ENCODE measurements at places on chromosomes 3 and 15.

- DNase-seq, result no peak
These were observed 311.5 kb upstream of the ROBO2 start for GRCh38 chr3:76728426-76728825.

- DNase-seq, result no peak
These were observed 134.7 kb downstream of the LRTM1 start for GRCh38 chr3:54793171-54793570.

DNA sequence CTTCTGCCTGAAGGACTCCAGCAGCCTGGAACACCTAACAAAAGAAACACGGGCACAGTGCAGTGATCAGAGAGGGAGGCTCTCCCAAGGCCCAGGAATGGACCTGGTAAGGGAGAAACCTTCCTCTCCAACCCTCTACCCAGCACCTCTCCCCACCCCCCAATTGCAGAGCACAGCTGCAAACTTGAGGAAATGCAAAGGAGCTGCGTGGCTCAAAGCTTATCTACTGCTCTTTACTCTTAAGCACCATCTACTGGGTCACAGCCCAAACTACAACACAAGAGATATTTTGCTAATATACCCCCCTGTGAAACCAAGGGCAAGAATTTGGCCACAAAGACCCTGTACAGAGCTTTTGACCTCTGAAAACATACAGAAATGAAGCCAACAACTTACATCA is 328.3 kb downstream of the OXSM start:
- DNase-seq, result no peak

DNA sequence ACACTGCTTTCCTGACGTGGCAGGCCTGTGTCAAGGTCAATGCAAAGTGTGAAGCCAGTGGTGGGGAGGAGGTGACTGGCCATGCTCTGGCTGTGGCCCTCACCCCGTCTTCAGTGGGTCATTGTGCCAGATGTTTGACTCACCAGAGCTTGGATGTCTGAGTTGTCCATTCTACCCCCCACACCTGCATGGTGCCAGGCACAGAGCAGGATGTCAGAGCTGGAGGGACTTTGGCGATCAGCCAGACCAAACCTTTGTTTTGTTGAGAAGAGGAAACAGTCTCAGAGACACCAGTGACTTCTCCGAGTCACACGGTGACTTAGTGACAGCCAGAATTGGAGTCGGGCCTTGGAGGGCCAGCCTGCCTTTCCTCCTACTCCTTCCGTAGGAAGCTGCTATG is 49.5 kb downstream of the SMAD6 start:
- DNase-seq, result no peak
